Activated CD4-positive, CD25-positive, alpha-beta regulatory T cell treated with anti-CD3 and anti-CD28 coated beads, Interleukin-2, amount 50 U/mL, for 24 hours (primary cell): ENCODE measurements at places on chromosomes 12 and 14.
A peak's percentile ranks its signal among the peaks of the same experiment; 100 is the strongest.

DNA sequence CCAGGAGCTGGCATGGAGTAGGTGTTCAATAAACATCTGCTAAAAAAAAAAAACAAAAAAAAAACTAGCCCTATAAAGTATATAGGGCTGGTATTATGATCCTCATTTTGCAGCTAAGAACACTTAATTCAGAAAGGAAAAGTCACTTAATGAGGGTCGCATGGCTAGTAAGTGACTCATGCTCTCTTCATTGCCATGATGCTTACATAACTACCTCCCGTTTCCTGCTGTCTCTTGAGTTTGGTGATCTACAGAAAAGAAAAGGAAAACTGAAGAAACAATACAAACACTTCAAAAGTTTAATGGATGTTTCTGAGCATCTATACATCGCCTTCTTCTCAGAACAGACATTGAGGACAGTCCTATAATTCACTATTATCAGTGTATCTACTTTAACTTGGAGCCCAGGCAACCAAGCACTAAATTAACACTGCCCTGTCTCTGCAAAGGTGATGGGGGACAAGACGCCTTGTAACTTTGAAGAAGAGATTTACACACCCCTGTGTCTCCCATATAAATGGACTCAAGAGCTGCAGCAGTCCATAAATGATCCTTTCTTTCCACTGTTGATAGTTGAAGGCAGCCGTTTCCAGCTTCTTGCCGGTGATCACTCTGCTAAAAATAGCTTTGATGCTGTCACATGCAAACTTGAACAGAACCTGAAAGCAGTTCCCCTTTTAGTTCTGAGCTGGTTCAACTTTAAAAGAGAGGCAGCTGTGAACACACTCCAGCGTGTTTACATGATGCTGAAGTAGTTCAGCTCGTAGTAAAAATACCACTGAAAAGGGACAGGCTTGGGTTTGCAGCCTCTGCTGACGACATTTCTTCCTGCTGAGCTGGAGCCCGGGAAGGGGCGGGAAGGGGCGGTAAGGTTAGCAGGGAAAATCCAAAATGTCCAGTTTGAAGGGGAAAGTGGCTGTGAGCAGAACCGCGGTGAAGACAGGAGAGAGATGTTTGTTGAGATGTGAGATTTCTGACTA is 113.3 kb downstream of the FOXN3 start:
- peak; percentile 55 for ATAC-seq

DNA sequence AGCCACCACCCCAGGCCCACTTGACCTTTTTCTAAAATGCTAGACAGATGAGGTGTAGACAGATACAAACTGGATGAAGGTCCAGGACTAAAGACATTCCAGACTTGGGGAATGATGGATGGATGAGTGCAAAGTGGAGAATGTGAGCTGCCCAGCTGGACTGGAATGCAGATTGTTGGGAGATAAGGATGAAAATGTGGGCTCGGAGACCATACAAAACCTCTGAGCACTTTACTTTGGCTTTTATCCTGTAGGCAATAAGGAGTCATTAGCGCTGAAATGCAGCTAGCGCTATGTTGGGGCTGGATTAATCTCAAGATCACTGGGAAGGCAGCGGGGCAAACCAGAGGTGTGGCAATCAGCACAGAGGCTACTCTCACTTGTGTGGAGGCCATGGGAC is 64.7 kb upstream of the GNPNAT1 start:
- ATAC-seq = no peak

DNA sequence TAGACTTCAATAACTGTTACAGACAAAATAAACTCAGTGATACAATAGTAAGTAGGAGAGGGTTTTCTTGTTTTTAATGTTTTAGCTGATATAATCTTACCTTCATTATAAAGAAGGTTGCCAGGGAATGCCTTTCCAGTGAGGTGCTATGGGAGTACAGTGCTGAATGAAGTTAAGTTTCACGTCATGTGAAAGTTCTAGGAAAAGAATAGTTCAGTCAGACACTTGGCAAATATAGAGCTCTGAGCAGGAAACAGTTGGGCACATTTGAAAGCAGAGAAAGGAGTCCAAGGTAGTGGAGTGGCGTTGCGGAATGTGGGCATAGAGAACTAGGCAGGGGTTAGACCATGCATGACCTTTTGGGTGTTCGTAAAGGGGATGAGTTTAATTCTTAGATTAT is 88.6 kb upstream of the DCN start:
- ATAC-seq = no peak

DNA sequence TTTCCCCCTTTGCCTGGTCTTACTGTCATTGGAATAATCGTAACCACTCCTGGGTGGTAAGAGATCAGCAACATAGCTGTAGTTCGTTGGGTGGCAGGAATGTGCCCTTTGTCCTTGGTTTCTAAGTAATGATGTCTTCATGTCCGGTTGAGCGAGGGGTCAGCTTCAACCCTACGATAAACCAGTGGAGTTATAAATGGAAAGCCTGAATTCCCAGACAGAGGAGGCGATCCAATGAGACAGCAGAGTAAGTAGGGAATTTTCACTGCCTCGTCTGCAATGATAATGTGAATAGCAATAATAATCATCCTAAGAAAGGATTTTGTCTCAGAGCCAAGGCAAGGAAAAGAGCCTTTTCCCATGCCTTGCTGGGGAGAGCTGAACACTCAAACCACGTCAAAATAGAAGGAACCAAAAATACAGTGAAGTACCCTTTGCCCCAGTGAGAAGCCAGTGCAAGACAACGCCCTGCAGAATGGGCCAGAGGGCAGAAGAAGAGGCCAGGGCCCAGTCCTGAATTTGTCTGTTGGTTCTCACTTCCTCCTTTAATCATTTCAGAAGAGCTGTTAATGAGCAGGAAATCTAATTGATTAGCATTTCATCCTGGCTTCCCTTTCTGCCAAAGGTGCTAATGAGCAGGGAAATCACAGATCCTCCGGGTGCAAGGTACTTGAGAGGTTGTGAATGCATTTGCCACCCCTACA is 330.7 kb downstream of the CACNA1C start:
- no peak for ATAC-seq

DNA sequence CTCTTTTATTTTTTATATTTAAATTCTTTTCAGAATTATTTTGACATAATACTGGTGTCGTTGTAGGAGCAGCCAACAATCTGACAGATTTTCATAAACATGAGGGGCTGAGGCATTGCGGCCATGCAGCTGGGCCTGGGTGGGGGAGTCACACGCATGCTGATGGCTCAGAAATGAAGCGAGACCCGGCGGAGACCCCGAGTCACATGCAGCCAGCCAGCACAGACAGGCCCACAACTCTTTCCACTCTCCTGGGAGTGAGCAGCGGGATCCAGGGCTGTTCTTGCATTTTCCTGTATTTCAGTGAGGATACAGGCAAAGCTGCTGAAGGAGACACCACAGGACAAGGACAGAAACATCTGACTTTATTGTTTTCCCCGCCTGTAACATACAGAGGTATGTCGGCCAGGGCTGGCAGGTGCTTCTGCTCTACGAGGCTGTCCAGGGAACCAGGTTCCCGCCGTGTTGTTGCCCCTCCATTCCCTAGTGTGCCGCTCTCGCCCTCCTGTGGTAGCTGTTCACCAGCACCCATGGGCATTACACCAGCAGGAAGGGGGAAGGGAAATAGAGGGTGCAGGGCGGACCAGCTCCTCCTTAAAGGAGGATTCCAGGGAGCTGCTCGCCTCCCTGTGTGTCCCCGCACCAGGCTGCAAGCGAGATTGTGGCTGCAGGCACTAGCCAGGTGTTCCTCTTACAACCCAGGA is 30.5 kb downstream of the FZD10 start:
- ATAC-seq = no peak

GRCh38 chr12:3150931-3151835 is 74.0 kb downstream of the TSPAN9 start:
- no peak for ATAC-seq

DNA sequence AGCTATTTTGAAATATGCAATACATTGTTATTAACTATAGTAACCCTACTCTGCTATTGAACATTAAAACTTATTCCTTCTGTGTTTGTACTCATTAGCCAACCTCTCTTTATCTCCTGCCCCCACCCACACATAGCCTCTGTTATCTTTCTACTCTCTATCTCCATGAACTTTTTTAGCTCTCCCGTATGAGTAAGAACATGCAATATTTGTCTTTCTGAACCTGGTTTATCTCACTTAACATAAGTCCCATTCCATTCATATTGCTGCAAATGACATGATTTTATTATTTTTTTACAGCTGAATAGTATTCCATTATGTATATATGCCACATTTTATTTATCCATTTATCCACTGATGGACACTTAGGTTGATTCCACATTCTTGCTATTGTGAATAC is 79.0 kb upstream of the AMIGO2 start:
- ATAC-seq = no peak

GRCh38 chr12:49298160-49298559 is 3.2 kb downstream of the PRPH start:
- ATAC-seq = no peak

GRCh38 chr12:77072833-77073495 is 7.6 kb upstream of the E2F7 start:
- ATAC-seq = no peak

GRCh38 chr12:98592825-98593322 is 612 bp upstream of the SLC25A3 start:
- peak; percentile 11 for ATAC-seq

- no peak for ATAC-seq
Observed at GRCh38 chr14:84303140-84303539, 1226.8 kb upstream of the FLRT2 start.

GRCh38 chr14:65628664-65629063 is 216.1 kb downstream of the FUT8 start:
- ATAC-seq = no peak

DNA sequence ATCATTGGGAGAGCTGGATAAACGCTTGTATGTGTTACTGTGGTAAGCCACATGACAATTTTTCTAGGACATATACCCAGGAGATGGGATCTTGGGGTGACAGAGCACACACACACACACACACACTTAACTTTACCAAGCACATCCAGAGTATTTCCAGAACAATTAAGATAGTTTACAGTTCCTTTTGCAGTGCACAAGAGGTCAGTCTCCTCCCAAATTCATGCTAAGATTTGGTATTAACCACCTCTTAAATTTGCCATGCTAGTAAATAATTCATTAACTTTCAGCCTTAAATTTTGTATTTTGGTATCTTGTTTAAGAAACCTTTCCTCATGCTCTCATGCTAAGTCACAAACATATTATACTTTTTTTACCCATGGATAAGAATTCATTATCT is 33.9 kb upstream of the LIMA1 start:
- no peak for ATAC-seq

GRCh38 chr14:39880965-39881364 is 448.7 kb upstream of the FBXO33 start:
- ATAC-seq = no peak

- ATAC-seq = no peak
Observed at GRCh38 chr14:24394275-24394674, 4.5 kb upstream of the NYNRIN start.

- ATAC-seq = no peak
Observed at GRCh38 chr14:68899033-68899603, 80.0 kb downstream of the ACTN1 start.

- ATAC-seq = peak; percentile 39
Observed at GRCh38 chr12:111405859-111406473, at the start of gene SH2B3. SH2B3 (plus strand) TSS chr12:111405923; CDS start chr12:111418146, 12,223 bp downstream.

DNA sequence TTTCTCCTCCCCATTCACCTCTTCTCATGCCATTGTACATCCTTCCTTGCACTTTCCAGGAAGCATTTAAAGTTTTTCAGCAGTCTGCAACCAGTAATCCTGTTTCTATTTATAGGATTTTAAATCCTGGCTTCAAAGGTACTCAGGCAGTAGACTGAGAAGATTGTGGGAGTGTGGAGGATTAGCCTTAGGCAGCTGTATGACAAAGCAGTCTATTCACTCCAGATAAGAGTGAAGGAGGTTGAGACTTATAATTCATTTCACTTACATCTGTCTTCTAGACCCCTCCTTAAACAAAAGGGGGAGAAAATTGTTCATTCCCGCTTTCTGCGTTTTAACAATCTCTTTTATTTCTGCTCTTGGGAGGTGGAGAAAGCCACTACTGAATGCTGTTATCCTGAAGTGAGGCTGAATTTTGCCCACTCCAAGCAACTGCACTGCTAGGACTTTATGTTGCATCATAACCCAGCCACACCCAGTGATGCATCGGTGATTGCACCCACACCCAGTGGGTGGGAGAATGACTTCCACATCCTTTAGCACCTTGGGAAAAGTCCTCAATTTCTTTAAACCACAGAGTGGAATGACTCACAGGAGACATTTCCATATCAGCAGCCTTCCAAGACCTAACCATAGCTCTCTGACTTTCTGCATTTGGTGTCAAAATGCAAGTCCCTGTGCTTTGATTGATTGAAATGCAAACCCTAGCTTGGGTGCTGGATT is 382.5 kb upstream of the ATP2B1 start:
- ATAC-seq = no peak

DNA sequence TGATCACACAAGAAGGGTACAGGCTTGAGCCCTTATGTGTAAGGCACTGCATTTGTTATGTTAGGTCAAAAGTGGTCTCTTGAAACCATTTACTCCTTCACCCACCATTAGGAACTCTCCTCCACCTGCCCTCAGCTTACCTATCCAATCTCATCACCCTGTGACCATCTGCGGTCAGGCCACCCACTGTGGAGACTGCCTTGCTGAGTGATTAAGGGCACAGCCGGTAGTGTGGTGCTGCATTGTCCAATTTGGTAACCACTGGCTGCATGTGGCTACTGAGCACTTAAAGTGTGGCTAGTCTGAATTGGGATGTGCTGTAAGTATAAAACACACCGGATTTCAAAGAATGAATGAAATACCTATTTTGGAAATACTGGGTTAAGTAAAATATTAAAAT is 177.1 kb upstream of the PARP11 start:
- no peak for ATAC-seq
